ENCODE measurements at places on chromosomes 3 and 15. TPM values are rescaled to one million over a fixed set of nuclear protein-coding genes. Genes with fewer than 3 reads are reported as not detected.

The LYZL4 gene
- total RNA-seq = not detected

The SPINT1 gene
- 0.72 TPM for total RNA-seq

The HES1 gene
- total RNA-seq = 4.4 TPM

- H3K27ac ChIP-seq = no peak overlapping the region
- no peaks in the 10 kb centered on the region for H3K36me3 ChIP-seq
- H3K4me3 ChIP-seq = no peak overlapping the region
- no peaks in the 10 kb centered on the region for H3K27me3 ChIP-seq
Observed at GRCh38 chr3:78845605-78846004, 922.2 kb downstream of the ROBO1 start.

GRCh38 chr3:40057077-40057476 is 247.7 kb downstream of the MYRIP start:
- no peak overlapping the region for H3K4me3 ChIP-seq
- H3K27me3 ChIP-seq = no peaks in the 10 kb centered on the region
- peaks cover 32% of the 10 kb centered on the region for H3K4me1 ChIP-seq
- DNase-seq = no peak
- H3K36me3 ChIP-seq = no peaks in the 10 kb centered on the region
- H3K27ac ChIP-seq = peak overlapping the region; percentile 62

DNA sequence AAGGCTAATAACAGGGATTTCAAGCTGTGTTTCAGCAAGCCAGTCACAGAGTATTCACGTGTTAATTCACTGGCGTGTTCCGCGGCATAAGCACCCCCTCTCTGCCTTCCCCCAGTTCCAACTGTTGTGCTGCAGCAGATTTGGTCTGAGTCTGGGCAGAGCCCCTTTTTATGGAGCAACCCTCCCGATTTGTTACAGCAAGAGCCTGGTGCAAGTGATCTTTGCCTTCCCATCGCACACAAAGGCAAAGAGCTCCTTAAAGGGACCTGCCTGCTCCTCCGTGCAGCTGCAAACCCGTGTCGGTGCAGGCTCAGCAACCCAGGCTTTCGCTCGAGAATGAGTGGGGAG is 170.5 kb downstream of the KCNAB1 start:
- peaks cover 4% of the 10 kb centered on the region for H3K4me1 ChIP-seq
- DNase-seq = no peak
- H3K27ac ChIP-seq = no peak overlapping the region
- H3K4me3 ChIP-seq = peak overlapping the region; percentile 47
- H3K36me3 ChIP-seq = no peaks in the 10 kb centered on the region

DNA sequence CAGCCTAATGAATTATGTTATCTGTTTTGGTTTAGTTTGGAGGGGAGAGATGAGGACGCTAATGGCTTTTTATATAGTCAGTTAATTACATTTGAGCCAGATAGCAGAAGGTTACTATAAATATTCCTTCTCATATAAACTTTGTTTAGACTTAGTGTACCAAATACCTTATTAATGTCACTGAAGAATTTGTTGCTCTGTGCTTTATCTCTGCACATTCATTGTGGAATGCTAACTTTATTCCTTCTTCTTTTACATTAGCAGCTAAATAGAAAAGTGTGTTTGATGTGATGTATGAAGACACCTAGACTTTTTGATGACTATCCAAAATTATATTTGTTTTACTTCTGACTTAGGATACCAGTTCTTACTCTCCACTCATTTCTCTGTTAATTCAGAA is 105.2 kb downstream of the EPHA3 start:
- H3K27me3 ChIP-seq = no peaks in the 10 kb centered on the region
- DNase-seq = no peak
- H3K36me3 ChIP-seq = no peaks in the 10 kb centered on the region

All from osteoblast (primary cell).